ENCODE measurements at places on chromosomes 16 and 17.

- no peak overlapping the region for H3K4me3 ChIP-seq
- H3K27ac ChIP-seq = no peak overlapping the region
- no peaks in the 10 kb centered on the region for H3K27me3 ChIP-seq
- no peak for DNase-seq
- H3K36me3 ChIP-seq = no peaks in the 10 kb centered on the region
These were observed 44.3 kb downstream of the SPECC1 start for GRCh38 chr17:20053361-20053964.

DNA sequence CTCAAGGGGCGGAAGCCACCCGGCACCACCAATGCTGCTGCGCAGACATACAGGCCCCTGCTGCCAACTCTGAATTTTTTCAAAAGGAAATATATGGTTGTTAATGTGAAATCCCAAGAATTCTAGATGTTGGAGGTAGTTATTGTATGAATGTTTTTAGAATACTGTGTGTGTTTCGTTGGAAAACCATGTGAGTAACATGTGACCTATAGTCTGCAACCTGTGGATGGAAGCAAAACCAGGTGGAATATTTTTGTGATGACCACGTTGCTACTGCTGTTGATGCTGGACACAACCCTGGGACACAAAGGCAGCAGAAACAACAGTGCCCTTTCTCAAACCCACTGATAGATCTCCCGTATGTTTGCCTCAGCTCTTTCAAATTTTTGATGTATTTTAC, 376.3 kb upstream of the SALL1 start:
- H3K4me3 ChIP-seq = no peak overlapping the region
- H3K27ac ChIP-seq = no peak overlapping the region
- no peaks in the 10 kb centered on the region for H3K4me1 ChIP-seq
- H3K27me3 ChIP-seq = no peaks in the 10 kb centered on the region
- DNase-seq = no peak
- H3K36me3 ChIP-seq = no peaks in the 10 kb centered on the region

DNA sequence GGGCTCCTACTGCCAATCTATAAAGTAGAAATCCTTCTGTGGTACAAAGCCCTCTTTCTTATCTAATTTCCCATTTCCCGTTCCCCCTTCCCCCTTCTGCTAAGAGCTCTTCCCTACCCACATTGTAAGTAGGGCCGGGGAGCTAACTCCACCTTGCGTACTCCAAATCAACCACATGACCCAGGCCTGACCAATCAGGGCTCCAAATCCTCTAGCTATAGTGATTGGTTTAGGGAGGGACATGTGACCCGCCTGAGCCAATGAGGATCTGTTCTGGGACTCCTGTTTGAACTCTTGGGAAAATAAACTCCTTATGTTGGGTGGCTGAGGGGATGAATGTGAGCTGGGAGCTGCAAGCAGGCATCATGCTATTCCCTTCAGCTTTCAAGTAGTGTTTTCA, 40.9 kb upstream of the MEOX1 start:
- no peaks in the 10 kb centered on the region for H3K4me1 ChIP-seq
- H3K36me3 ChIP-seq = no peaks in the 10 kb centered on the region
- H3K4me3 ChIP-seq = no peak overlapping the region
- DNase-seq = no peak
- H3K27ac ChIP-seq = no peak overlapping the region

GRCh38 chr17:74070998-74071679, 132.3 kb upstream of the RPL38 start:
- H3K4me1 ChIP-seq = no peaks in the 10 kb centered on the region
- no peak for DNase-seq
- H3K27me3 ChIP-seq = no peaks in the 10 kb centered on the region

GRCh38 chr16:49564496-49565229, 191.1 kb downstream of the C16orf78 start:
- DNase-seq = no peak
- H3K36me3 ChIP-seq = no peaks in the 10 kb centered on the region
- H3K27ac ChIP-seq = no peak overlapping the region
- no peaks in the 10 kb centered on the region for H3K27me3 ChIP-seq

DNA sequence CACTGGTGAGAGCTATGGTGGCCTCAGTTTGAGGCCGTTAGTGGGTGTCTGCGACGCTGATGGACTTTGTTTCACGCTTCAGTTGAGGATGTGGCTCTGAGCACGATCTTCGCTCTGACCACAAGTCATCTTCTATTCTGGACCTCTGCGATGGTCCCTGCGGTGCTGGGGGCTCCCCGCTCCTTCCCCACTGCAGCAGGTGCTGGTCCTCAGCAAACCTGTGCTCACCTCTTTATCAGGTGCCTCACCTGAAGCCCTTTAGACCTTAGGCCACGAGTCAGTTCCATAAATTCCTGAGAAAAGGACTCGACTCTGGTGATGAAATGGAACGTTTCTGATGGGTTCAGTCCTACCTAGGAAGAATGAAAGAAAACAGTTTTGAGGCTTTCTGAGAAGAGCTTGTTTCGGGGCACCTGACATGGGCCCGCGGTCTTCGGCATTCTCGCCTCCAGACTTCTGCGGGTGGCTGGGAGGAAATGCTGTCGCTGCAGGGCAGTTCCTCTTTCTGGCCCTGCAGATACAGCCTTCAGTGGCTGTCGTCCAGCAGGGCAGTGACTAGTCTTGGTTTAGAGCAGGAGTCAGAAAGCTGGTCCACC, 4.7 kb downstream of the KCTD5 start:
- peaks cover 4% of the 10 kb centered on the region for H3K36me3 ChIP-seq
- no peak overlapping the region for H3K4me3 ChIP-seq
- no peaks in the 10 kb centered on the region for H3K27me3 ChIP-seq
- DNase-seq = no peak
- H3K4me1 ChIP-seq = peaks cover 18% of the 10 kb centered on the region
- H3K27ac ChIP-seq = peak overlapping the region; percentile 4

- no peaks in the 10 kb centered on the region for H3K36me3 ChIP-seq
- DNase-seq = no peak
- H3K4me3 ChIP-seq = no peak overlapping the region
- no peak overlapping the region for H3K27ac ChIP-seq
- H3K27me3 ChIP-seq = no peaks in the 10 kb centered on the region
These were observed 124.2 kb downstream of the METRNL start for GRCh38 chr17:83203472-83204221.

DNA sequence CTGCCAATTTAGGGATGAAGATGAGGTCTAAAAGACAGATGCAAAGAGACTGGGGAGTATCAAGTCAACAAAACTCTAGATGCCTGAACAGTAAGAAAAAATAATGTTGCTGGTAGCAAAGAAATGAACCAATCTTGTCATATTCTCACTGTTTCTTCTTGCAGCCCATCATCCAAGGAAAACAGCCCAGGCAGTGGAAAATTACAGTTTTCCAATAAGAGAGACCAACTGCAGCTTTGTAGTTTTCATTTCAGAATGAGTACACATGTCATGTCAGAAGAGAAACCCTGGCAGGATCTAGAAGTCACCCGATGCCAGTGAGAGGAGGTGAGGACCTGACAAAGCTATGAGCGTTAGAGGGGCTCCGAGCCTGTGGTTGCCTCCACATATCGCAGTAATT, 500.4 kb upstream of the PSMD7 start:
- no peak for DNase-seq
- no peak overlapping the region for H3K27ac ChIP-seq
- H3K4me1 ChIP-seq = no peaks in the 10 kb centered on the region
- H3K27me3 ChIP-seq = no peaks in the 10 kb centered on the region
- H3K36me3 ChIP-seq = no peaks in the 10 kb centered on the region
- H3K4me3 ChIP-seq = no peak overlapping the region

GRCh38 chr17:69326377-69327059, 415 bp downstream of the ABCA5 start:
- peaks cover 17% of the 10 kb centered on the region for H3K4me1 ChIP-seq
- H3K36me3 ChIP-seq = no peaks in the 10 kb centered on the region
- H3K4me3 ChIP-seq = peak overlapping the region; percentile 89
- peak overlapping the region; percentile 74 for H3K27ac ChIP-seq
- DNase-seq = no peak

GRCh38 chr17:49597928-49598655, 22.4 kb downstream of the NXPH3 start:
- H3K4me1 ChIP-seq = no peaks in the 10 kb centered on the region
- peaks cover 65% of the 10 kb centered on the region for H3K36me3 ChIP-seq
- DNase-seq = no peak

- peaks cover 12% of the 10 kb centered on the region for H3K4me1 ChIP-seq
- H3K27ac ChIP-seq = no peak overlapping the region
- no peak overlapping the region for H3K4me3 ChIP-seq
- H3K36me3 ChIP-seq = peaks cover 16% of the 10 kb centered on the region
- no peaks in the 10 kb centered on the region for H3K27me3 ChIP-seq
These were observed 217.5 kb upstream of the CHMP6 start for GRCh38 chr17:80774146-80774545.

DNA sequence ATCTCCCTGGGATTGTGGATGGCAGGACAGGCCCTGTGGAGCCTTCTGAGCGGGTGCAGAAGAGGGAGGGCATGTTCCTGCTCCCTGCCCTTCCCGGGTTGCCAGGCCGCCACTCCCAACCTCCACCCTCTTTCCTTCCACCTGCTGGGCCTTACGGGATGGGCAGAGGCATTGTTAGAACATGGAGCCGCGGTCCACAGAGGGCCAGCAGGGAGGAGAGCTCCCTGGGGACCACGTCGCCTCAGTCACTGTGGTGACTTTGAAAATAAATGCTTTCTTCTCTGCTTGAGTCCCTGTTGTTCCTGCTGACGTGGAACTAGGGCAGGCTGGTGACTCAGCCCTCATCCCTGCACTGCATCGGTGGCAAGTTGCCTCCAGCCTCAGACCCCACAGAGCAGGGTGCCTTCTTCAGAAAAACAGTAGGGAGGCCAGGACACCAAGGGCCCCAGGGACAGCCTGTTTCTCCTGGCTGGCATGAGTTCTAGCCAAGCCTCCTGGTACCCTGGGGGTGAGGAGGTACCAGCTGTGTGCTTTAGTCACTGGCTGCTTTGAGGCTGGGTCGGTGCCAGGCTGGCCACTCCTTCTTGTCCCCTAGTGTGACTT, 224.9 kb downstream of the SEC14L1 start:
- H3K4me3 ChIP-seq = no peak overlapping the region
- no peak overlapping the region for H3K27ac ChIP-seq

DNA sequence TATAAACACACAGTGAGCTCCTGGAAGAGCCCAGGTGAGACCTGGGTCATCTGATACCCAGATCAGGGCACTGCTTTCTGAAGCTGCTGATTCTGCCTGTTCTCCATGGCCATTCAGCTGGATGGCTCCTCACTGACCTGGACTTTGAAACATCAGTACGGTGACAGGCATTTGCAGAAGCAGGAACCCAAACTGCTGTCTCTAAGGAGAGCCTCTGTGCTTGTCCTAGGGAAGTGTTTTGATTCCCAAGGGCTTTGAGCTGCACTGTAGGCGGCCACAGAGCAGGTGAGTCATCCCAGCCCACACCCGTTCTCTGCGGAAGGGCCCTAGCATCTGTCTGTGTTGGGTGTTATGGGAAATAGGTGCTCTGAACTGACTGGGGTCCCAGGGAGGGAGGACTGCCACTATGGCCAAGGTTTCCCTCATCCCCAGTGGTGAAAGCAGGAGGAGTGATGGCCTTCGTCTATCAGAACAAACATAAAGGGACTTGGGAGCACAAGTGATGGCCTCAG, 60.7 kb upstream of the ADCY9 start:
- H3K27ac ChIP-seq = no peak overlapping the region
- DNase-seq = no peak
- no peak overlapping the region for H3K4me3 ChIP-seq
- no peaks in the 10 kb centered on the region for H3K36me3 ChIP-seq
- no peaks in the 10 kb centered on the region for H3K4me1 ChIP-seq
- H3K27me3 ChIP-seq = no peaks in the 10 kb centered on the region

- H3K4me3 ChIP-seq = no peak overlapping the region
- H3K27ac ChIP-seq = no peak overlapping the region
- DNase-seq = no peak
- H3K4me1 ChIP-seq = no peaks in the 10 kb centered on the region
These were observed 130.5 kb downstream of the NPIPB5 start for GRCh38 chr16:22641131-22641628.
